Natural killer cell treated with Interleukin-12 subunit alpha and Interleukin-12 subunit beta and Interleukin-15 and Interleukin-18, amount 100 ng/mL, for 72 hours (primary cell): ENCODE measurements at places on chromosomes 6 and 20. TPM values are rescaled to one million over a fixed set of nuclear protein-coding genes. Genes with fewer than 3 reads are reported as not detected.

The ENPP1 gene
- 9.5 TPM for total RNA-seq

DNA sequence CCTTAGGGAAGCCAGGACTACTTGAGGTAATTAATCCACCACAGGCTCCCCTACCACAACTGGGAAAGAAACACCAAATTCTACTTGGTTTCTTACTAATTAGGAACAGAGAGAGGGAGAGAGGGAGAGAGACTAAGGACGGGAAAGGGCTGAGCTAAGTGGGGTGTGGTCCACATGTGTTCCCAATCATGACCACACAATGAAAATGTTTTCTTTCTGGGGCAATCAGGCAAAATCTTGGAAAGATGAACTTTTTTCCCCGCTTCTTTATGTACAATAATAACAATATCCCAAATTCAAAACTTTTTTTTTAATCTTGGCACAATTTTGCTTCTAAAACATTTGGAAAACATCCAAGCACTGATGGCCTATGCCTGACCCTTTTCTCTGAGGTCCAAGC, 734.4 kb downstream of the MAFB start:
- no peak for DNase-seq
- H3K27me3 ChIP-seq = peaks cover 6% of the 10 kb centered on the region

- no peak overlapping the region for H3K4me3 ChIP-seq
- H3K27me3 ChIP-seq = peaks cover 10% of the 10 kb centered on the region
- no peak overlapping the region for H3K27ac ChIP-seq
- no peak for DNase-seq
These were observed 30.5 kb downstream of the CNKSR3 start for GRCh38 chr6:154479771-154480639.

DNA sequence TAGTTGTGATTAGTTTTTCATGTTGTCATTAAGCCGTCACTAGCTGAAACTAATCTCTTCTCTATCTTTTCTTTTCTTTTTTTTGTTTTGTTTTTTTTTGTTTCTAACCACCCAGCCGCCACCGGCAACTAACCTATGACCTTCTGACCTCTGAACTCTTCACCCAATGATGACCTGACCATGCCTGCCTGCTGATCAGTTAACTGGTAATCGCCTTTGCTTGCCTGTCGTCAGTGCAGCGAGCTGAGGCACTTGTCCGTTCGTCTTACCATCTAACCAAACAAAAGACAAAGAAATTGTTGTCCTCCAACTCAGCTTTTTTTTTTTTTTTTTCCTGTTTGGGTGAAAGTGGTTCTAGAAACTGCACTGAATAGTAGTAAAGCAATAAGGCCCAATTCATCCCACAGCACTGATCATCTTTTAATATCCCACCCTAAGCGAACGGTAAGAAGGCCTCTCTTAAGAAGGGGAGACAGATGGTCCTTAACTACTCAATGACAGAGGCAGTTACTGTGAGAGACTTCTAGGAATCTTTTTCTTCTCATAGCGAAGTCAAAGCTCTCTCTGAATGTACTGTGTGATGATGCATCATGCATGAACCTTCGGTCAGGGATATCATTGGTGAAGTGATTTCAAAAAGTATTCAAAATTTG, 156.2 kb downstream of the QKI start:
- H3K4me1 ChIP-seq = peaks cover 14% of the 10 kb centered on the region
- H3K27me3 ChIP-seq = no peaks in the 10 kb centered on the region
- peaks cover 17% of the 10 kb centered on the region for H3K36me3 ChIP-seq
- H3K4me3 ChIP-seq = no peak overlapping the region

- no peak overlapping the region for H3K27ac ChIP-seq
- no peak overlapping the region for H3K4me3 ChIP-seq
- no peak for DNase-seq
- H3K27me3 ChIP-seq = peaks cover 4% of the 10 kb centered on the region
These were observed 214.9 kb upstream of the GMDS start for GRCh38 chr6:2460216-2460745.

- peak overlapping the region; percentile 6 for H3K4me3 ChIP-seq
- peaks cover 8% of the 10 kb centered on the region for H3K27me3 ChIP-seq
- H3K27ac ChIP-seq = no peak overlapping the region
- no peak for DNase-seq
- H3K36me3 ChIP-seq = no peaks in the 10 kb centered on the region
These were observed 35.4 kb downstream of the SLC16A10 start for GRCh38 chr6:111122458-111123286.

The IYD gene
- not detected for total RNA-seq

DNA sequence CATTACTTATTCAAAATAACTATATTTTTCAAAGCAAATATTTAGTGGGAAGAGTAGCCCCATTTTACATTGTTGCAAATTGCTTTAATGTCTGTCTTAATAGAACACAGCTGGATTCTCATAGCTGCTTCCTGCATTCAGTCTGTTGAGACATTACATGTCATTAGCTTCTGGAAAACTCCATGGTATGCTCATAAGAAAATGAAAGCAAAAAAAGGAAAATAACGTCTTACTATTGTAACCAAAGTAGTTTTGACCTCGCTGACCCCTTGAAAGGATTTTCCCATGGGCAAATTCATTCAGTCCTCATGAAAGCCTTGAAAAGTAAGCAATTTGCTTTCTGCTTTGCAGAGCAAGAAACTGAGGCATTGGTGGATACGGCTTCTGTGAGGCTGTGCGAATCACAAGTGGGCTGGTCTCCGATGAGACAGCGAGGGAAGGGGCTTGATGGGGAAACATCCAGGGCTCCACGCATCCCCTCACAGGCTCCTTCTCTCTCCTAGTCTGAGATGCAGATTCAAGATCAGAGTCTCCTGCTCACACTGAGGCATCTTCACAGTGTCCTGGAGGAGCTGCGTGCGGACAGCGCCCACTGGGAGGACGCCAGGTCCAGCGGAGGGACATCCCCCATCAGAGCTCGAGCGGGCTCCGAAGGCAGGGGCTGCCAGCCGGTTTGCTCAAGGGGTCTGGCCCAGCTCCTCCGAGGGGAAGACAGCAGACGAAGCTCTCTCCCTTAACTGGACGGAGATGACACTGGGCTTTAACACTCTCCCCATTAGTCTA, 3.3 kb downstream of the C20orf202 start:
- H3K4me3 ChIP-seq = no peak overlapping the region
- peaks cover 14% of the 10 kb centered on the region for H3K27me3 ChIP-seq
- no peaks in the 10 kb centered on the region for H3K36me3 ChIP-seq
- no peaks in the 10 kb centered on the region for H3K4me1 ChIP-seq
- H3K27ac ChIP-seq = no peak overlapping the region
- DNase-seq = no peak

DNA sequence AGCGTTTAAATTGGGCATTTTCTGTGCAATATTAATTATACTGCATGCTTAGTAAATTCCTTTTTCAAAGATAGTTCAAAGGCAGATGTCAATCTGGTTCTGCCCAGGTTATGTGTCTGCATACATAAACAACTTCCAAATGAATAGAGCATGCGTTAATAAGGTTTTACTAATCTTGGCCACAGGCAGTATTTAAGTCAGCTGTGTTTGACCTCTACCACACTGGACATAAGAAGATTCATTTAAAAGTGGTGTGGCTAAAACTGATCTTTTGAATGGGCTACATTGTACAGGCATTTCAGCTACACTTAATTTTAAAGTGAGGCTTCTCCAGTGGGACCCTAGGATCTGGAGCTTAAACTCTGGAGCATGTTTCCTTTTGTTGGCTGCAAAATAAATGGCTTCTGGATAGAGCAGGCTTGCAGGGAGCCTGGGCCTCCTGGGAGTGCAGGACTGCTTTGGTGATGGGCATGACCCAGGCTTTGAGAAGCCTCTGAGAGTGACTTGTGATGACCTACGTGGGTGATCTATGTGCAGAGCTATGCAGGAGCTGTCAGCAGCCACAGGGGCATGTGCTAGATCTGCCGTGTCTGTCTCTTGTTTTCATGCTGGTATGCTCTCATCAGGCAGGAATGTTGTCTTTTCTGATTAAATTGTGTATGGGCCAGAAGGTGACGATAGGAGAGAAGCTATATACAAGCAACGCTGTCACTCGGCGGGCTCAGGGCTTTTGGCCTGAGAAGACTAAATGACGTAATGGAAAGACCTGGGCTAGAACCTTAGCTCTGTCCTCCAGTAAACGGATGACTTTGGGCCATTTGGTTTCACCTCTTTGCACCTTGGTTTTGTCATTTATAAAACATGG, 331.2 kb downstream of the QKI start:
- H3K4me1 ChIP-seq = peaks cover 24% of the 10 kb centered on the region
- no peak overlapping the region for H3K27ac ChIP-seq
- DNase-seq = no peak
- H3K36me3 ChIP-seq = no peaks in the 10 kb centered on the region
- H3K27me3 ChIP-seq = no peaks in the 10 kb centered on the region

DNA sequence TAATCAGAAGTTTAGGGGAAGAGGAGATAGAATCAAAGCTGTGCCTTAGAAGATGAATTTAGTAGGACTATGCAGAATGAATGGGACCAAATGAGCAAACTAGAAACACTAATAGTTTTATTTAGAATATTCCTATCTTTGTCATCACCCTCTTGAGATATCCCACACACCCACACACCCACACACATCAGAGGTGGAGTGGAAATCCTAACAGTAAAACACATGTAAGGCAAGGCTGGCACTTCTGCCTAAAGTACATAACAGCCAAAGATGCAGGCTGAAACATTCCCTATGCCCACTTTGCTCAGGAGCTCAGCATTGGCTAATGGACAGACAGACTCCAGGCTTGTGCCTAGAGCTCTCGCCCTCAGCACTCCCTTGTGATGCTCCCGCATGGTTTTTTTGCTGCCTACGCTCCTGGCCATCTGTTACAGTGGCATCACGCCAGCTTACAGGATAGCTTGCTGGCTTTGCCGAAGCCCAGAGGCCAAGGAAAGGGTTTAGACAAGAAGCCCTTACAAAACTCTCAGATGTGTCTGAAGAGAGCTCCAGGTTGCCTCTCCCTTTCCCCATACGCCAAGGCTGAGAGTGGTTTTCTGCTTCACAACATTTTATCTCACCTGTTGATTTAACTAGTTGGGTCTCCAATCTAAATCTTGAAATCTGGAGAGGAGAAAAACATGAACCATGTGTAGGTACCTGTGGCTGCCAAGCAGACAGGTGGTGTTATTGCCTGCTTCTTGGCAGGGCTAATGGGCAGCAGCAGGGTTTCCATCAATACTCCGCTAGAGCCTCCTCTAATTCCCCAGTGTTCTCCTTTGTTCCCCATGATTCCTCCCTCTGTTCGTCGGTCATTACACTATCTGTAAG, 282.6 kb upstream of the ID4 start:
- no peaks in the 10 kb centered on the region for H3K4me1 ChIP-seq
- no peak overlapping the region for H3K27ac ChIP-seq
- H3K36me3 ChIP-seq = no peaks in the 10 kb centered on the region
- DNase-seq = no peak

DNA sequence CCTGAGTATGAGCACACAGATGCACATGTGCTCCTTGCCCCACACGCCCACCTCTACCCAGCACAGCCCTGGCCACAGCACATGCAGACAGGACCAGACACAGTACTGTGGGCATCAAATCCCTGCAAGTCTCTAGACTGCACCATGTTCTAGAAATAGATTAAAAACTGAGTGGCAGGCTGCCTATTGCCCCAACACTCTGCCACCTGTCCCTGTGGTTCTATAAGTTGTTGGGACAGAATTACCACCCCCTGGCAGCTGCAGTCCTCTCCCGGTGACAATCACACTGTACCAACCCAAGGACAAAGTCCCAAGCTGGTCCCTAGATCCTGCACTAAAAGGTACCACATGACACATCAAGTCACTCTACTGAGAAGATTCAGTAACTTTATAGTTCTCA, 70.2 kb downstream of the B3GAT2 start:
- no peak for DNase-seq
- no peak overlapping the region for H3K4me3 ChIP-seq
- H3K27me3 ChIP-seq = peaks cover 29% of the 10 kb centered on the region
- H3K27ac ChIP-seq = peak overlapping the region; percentile 32
- no peaks in the 10 kb centered on the region for H3K36me3 ChIP-seq
- no peaks in the 10 kb centered on the region for H3K4me1 ChIP-seq

The PPP1R18 gene
- 271 TPM for total RNA-seq

DNA sequence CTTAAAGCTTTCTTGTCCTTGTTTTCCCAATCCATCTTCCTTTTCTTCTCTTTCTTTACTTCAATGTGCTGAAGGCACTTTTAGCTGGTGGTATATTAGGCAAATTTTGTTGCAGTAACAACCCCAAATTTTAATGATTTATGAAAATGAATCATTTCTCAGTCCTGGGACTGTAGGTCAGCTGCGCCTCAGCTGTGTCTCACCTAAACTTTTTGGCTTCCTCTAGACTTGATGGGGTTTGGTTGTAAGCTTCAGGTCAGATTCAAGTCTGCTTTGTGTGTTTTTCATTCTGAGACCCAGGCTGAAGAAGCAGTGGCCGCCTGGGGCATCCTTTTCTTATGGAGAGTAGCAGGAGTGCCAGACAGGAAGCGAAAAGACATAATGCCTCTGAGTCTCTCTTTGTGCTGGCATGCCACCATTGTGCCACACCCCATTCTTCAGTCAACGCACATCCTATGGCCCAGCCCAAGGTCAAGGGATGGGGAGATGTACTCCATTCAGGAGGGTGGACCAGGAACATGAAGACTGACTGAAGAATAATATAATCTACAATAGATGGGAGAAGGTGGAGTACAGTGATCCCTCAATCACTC, 28.9 kb upstream of the CD83 start:
- no peak overlapping the region for H3K4me3 ChIP-seq
- H3K4me1 ChIP-seq = peaks cover 29% of the 10 kb centered on the region
- no peak for DNase-seq
- no peak overlapping the region for H3K27ac ChIP-seq
- peaks cover 5% of the 10 kb centered on the region for H3K27me3 ChIP-seq

The ACTL10 gene
- total RNA-seq = 1.7 TPM

DNA sequence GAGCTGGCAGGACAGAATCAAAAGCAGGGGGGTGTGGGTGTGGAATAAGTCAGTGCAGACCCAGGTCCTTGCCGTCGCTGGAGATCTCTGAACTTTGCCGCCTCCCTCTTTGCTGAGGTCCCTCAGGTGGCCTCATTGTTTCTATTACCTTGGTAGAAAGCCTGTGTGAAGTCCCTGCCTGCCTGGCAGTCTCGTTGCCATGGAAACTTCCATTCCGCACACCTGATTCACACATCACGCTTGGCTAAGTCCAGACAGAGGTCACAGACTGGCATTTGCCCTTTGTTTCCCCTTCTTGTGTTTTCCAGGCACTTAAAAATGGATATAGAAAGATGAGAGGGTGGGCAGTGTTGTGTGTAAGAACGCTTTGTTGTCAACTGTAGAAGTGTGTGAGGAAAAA, 260.6 kb downstream of the PRL start:
- no peak for DNase-seq
- no peaks in the 10 kb centered on the region for H3K36me3 ChIP-seq
- no peak overlapping the region for H3K4me3 ChIP-seq
- no peaks in the 10 kb centered on the region for H3K4me1 ChIP-seq

The SMLR1 gene
- not detected for total RNA-seq

DNA sequence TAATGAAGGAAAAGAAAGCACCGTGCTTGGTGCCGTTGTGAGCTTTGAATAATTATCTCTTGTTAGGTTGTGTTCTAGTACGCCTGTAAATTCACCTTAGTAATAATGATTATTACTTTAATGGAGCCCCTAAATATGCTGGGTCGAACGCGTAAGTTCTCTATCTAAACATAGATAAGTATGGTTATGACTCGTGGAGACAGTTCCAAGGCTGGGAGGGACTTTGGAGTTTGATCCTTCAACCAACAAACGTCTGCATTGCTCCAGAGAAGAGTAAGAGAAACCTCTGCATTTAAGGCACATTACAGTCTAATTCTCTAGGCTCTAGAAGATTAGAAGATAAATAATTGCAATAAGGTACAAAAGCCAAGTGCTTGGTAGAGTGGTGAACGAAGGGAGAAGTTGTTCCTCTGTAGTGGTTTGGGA, 514 bp downstream of the ACOT13 start:
- H3K36me3 ChIP-seq = peaks cover 30% of the 10 kb centered on the region
- no peaks in the 10 kb centered on the region for H3K27me3 ChIP-seq
- H3K4me1 ChIP-seq = peaks cover 53% of the 10 kb centered on the region
- no peak for DNase-seq
- H3K27ac ChIP-seq = peak overlapping the region; percentile 100
